ENCODE measurements at places on chromosomes 16 and 17.

DNA sequence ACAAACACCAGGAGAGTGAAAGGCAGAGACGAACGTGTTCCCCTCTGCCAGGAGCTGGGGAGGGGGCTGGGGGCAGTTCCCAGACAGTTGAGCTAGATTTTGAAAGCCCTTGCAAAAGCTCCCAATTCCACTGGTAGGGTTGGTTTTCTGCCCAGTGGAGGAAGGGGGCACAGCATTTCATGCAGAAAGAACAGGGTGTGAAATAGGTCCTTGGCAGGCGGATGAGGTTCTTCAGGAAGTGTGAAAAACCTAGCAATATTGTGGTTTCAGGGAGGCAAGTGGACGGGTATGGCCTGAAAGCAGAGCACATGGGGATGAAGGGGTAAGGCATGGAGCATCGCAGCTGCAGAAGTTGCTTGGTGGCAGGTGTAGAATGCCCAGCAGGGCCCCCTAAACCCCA lies 248.3 kb downstream of the KATNIP start:
- DNase-seq, result no peak

GRCh38 chr16:85491798-85492294 lies 121.3 kb upstream of the GSE1 start:
- no peak for DNase-seq

DNA sequence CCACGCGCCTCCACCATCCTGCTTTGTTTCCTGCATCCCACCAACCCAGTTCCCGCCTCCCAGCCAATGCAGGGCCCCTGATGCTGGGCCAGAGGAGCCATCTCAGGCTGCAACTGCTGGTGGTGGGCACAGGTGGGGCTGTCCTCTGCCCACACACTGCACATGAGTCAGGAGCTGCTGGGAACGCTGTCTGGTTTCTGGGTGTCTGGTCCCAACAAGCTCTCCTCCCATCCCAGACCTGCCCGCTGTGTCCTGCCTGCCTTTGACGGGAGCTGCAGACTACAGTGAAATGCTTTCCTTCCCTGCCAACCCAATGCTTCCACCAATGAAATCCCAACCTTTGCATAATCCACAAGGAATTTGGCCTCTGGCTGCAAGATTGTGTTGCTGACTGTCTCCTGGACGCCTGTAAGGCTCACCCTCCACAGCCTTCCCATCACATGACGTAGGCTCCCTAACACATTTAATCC lies 98.9 kb downstream of the N4BP1 start:
- DNase-seq, result peak; percentile 61

- DNase-seq, result no peak
Observed at GRCh38 chr17:47635734-47636133, 14.0 kb upstream of the KPNB1 start.

GRCh38 chr17:19407601-19408345 lies 3.3 kb upstream of the RNF112 start:
- no peak for DNase-seq

DNA sequence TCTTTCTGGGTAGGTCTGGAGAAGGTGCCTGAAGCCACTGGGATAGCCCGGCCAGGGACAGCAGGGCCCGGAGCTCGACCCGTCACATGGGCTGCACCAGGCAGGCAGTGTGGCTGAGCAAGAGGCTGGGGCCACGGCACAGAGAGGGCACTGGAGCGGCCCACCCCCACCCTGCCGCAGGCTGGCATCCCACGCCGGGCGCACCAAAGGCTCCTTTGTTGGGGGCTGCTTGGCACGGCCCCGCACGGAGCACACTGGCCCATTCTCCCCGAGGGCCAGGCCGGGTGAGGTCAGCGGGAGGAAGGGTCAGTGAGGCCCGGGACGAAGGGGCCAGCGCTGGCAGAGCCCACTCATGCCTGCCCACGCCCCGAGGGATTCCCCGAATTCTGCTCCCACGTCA lies 36.5 kb upstream of the PVALEF start:
- DNase-seq, result no peak

GRCh38 chr17:81189670-81190530 lies 23.9 kb upstream of the AATK start:
- no peak for DNase-seq

GRCh38 chr17:29821897-29822296 lies 108.1 kb downstream of the SSH2 start:
- no peak for DNase-seq

- DNase-seq, result no peak
Observed at GRCh38 chr17:78227455-78227916, 3.9 kb upstream of the TMEM235 start.

DNA sequence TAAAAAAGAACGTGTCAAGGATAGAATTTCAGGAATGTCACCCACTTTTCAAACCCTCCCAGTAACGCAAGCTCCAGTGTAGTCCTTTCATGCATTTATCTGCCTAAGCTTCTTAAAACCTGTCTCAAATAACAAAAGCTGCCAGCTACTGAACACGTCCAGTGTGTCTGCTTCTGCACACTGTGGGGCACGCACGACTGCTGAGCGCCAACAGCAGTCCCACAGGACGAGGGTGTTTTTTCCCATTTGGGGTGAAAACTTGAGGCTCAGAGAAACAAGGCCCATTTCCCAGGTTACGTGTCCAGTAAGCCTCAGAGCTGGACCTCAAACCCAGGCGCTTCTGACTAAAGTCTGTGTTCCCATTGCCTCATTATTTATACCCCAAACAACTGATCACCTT lies 17.2 kb downstream of the NTAN1 start:
- DNase-seq, result no peak

DNA sequence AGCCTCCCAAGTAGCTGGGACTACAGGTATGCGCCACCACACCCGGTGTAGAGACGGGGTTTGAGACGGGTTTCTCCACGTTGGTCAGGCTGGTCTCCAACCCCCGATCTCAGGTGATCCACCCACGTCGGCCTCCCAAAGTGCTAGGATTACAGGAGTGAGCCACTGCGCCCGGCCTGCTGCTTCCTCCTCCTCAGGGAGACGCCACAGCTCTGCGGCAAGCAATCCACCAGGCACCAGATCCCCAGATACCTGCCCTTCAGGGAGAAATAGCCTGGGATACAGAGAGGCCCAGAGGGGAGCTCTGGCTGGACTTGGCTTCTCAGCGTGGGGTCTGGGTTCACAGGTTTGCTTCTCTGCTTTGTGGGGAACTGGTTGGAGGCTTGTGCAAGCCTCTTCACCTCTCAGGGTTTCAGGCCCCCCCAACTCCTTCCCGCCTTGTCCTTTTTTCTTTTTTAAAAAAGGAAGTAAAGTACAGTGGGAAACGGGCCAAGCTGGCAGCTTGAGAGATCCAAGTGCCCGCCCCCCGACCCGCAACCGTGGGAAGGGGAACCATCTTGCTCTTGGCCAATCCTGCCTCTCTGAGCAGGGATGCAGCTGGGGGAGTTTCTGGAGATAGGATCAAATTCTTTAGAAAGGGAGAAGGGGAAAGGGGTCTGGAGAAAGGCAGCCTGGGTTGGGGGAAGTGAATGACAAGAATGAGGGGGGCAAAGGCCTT lies 2.6 kb upstream of the SPHK1 start:
- DNase-seq, result no peak

GRCh38 chr17:57561072-57561861 lies 183.8 kb downstream of the CCDC182 start:
- DNase-seq, result no peak

DNA sequence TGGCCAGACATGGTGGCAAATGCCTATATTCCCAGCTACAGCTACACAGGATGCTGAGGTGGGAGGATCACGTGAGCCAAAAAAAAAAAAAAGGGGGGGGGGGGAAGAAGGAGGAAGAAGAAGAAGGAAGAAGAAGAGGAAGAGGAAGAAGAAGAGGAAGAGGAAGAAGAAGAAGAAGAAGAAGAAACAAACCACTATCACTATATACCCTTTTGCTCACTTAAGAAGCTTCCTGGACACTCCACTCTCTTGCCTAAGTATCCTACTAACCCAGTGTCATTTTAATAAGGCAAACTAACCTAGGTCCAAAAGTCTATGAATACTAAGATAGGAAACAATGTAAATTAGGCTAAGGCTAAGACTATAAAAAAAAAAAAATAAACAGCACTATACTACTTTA lies 54.8 kb downstream of the GPATCH8 start:
- no peak for DNase-seq

GRCh38 chr17:27366437-27366836 lies 72.5 kb downstream of the WSB1 start:
- DNase-seq, result no peak

DNA sequence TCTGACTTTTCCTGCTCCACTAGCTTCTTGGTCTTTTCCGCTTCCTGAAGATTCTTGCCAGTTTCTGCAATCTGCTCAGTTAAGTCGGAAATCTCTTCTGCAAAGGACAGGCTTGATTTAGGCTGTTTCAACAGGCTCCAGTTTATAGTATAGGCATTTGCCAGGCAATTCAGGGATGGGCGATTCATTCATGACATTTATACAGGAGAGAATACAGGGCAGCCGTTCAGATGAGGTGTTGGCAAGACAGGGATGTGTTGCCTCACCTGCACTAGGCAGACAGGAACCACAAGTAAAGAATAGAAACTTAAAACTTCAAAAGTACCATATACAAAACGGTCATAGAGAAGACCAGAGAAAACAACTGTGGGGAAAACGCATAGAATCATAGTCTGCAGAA lies 61.7 kb downstream of the MYH13 start:
- no peak for DNase-seq

DNA sequence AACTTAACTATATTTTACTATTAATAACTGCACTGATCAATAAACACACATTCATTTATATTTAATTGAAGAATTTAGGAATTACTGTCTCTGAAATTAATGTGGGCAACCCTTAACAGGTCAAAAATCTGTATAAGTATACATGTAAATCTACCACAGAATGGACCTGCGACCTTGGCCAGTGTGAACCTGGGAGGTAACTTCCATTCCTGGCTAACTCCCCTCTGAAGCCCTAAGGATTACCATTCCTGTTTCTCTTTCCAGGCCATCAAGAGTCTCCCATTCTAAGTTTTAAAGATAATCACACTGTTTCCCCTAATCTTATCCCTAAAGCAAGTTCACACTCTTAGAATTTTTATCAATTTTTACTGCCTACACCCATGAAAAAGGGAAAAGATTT lies 58.1 kb downstream of the SMURF2 start:
- no peak for DNase-seq

GRCh38 chr16:27822529-27822928 lies 241.0 kb downstream of the GSG1L start:
- DNase-seq, result no peak

Measured in AG09309 (cell line).